Cardiac fibroblast (primary cell): ENCODE measurements at places on chromosomes 11 and 22.

GRCh38 chr11:44028401-44028800 lies 19.4 kb upstream of the ACCSL start:
- DNase-seq = no peak

DNA sequence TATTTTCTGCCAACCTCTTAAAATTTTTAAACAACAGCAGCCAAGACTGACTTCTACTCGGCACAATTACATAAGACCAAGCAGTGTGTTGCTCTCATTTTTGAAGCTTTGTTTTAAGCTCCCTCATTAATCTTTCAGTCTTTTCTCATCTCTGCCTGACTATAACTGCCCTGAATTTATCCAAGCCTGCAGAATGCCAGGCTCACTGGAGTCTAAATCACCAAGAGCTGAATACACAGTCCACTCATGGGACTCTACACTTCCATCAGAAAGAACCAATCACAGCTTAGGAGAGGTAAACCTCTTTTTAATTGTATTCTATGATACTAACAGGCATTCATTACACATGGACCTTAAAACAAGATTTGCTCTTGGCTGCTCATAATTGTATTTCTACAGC lies 178.7 kb downstream of the CADM1 start:
- DNase-seq = no peak

DNA sequence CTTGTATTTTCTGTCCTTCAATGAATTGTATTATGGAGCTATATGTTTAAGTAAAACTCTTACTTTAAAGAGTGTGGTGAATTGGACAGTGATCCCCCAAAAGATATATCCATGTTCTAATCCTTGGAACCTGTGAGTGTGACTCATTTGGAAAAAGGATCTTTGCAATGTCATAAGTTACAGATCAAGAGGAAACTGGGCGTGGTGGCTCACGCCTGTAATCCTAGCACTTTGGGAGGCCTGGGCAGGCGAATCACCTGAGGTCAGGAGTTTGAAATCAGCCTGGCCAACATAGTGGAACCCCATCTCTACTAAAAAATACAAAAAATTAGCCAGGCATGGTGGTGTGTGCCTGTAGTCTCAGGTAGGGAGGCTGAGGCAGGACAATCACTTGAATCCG lies 36.7 kb downstream of the ELF5 start:
- DNase-seq = no peak

- DNase-seq = no peak
Measured at GRCh38 chr22:27111796-27112672, 454.6 kb downstream of the MIAT start.

DNA sequence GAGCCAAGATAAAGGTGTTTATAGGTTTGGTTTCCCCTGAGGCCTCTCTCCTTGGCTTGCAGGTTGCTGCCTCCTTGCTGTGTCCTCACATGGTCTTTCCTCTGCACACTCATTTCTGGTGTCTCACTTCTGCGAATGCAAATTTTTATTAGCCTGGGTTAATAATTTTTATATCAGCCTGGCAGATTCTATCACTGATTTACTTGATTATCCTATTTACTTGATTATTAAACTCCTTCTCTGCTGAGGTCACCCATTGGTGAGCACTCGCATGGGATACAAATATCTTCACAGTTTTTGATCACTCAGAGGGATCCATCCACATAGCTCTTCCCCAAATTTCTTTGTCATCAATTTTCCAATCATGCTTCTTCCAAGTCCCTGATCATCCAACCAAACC lies 90.9 kb upstream of the IGLL5 start:
- no peak for DNase-seq

DNA sequence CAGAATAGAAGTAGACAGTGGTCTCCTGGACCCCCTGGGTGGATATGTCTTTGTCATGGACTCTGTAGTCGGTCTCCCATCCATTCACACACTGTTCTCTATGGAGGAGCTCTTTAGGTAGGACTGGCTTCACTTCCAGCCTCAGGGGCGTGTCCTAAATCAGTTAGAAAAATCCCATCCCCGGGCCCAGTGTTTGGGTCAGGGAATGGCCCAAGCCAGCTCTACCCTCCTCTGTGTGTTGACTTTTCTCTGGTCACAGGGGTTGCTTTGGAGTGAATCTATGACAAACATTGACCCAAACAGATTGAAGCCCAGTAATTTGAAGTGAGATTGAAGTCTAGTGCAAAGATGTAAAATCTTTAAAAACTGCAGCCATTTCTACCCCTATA lies 34.0 kb downstream of the WEE1 start:
- no peak for DNase-seq
